Adrenal gland (tissue), 19 donors: ENCODE measurements at places on chromosomes 1 and 21.

DNA sequence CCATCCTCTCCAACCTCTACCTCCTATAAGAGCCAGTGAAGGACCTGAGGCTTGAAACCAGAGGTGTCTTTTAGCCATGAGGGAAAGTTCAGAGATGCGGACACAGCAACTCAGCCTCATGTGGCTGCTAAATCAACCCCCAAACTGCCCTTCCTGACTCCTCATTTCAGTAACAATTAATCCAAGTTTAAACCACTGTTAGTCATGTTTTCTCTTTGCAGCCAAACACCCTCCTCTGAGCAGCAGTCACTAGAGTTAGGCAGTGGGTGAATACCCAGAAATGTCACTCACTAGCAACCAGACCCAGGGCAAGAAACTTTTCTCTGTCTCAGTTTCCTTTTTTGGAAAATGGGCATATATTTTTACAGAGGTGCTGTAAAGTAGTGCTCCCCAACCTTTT is 71.2 kb downstream of the KCNJ15 start:
- H3K27me3 ChIP-seq = no peaks in the 10 kb centered on the region
- H3K36me3 ChIP-seq = no peaks in the 10 kb centered on the region
- no peak overlapping the region for H3K4me3 ChIP-seq
- H3K27ac ChIP-seq = no peak overlapping the region
- H3K4me1 ChIP-seq = no peaks in the 10 kb centered on the region
- DNase-seq = no peak

- H3K36me3 ChIP-seq = peaks cover 29% of the 10 kb centered on the region
- no peaks in the 10 kb centered on the region for H3K27me3 ChIP-seq
- no peak overlapping the region for H3K4me3 ChIP-seq
- peaks cover 42% of the 10 kb centered on the region for H3K4me1 ChIP-seq
- peak overlapping the region; percentile 29 for H3K27ac ChIP-seq
Observed at GRCh38 chr1:169115891-169116585, 9.5 kb downstream of the ATP1B1 start.

GRCh38 chr1:55816456-55817426 is 601.6 kb upstream of the USP24 start:
- H3K27me3 ChIP-seq = no peaks in the 10 kb centered on the region
- no peak overlapping the region for H3K4me3 ChIP-seq
- H3K27ac ChIP-seq = no peak overlapping the region
- no peaks in the 10 kb centered on the region for H3K36me3 ChIP-seq

DNA sequence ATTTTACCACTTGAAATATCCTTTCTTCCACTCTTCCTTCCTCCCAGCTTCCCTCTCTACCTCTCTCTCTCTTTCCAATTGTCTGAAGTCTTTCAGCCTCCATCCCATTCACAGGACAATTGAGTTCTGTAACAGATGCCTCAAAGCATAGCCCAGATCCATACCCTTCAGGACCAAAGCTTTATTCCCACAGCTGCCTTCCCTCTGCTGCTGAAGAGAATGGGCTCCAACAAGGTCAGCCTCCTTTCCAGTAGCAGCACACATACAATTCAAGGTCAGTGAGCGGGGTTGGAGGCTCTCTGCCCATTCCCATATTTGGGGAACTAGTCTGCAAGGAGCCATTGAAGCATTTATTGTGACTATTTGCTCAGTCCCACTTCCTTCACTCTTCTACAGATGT is 179.9 kb downstream of the DPYD start:
- H3K4me3 ChIP-seq = no peak overlapping the region
- H3K27ac ChIP-seq = no peak overlapping the region
- H3K36me3 ChIP-seq = no peaks in the 10 kb centered on the region
- no peaks in the 10 kb centered on the region for H3K4me1 ChIP-seq

DNA sequence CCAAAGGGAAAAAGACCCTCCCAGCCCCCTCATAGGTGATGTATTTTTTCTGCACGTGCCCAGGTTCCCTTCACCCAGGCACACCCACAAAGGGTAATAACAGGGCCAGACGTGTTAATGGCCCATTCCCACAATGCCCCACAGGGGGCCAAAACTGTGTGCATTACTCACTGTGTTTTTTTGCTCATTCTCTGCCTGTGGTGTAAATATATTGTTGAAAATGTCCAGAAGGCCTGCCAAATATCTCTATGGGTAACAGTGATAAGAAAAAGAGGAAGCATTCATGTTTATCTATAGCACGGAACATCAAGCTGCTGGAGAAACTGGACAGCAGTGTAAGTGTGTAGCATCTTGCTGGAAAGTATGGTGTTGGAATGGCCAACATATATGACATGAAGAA is 21.9 kb downstream of the RHEX start:
- peaks cover 12% of the 10 kb centered on the region for H3K27me3 ChIP-seq
- no peaks in the 10 kb centered on the region for H3K4me1 ChIP-seq
- H3K27ac ChIP-seq = no peak overlapping the region
- no peak overlapping the region for H3K4me3 ChIP-seq
- DNase-seq = no peak

- no peak overlapping the region for H3K4me3 ChIP-seq
- peaks cover 27% of the 10 kb centered on the region for H3K4me1 ChIP-seq
- peak overlapping the region; percentile 19 for H3K27ac ChIP-seq
- no peaks in the 10 kb centered on the region for H3K27me3 ChIP-seq
- H3K36me3 ChIP-seq = no peaks in the 10 kb centered on the region
Observed at GRCh38 chr1:204294357-204294756, 65.4 kb downstream of the PLEKHA6 start.

- peak overlapping the region; percentile 97 for H3K4me3 ChIP-seq
- H3K27ac ChIP-seq = peak overlapping the region; percentile 87
- no peaks in the 10 kb centered on the region for H3K27me3 ChIP-seq
- DNase-seq = no peak
Observed at GRCh38 chr1:180501865-180502360, 464 bp downstream of the ACBD6 start.

DNA sequence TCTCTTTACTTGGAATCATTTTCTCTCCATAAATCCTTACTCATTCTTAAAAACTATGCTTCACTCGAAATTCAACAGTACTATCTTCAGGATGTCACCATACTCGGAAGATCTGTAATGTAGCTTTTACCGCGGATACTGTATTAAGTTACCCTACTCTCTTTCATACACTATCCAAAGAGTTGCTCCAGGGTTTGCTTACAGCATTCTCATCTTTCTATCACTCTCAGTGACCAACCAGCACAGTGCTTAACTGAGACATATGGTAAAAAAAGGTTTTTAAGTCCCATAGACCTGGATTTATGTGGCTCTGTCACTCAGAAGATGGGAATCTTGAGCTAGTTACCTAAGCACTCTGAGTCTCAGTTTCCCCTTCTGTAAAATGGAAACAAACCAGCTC is 15.8 kb downstream of the GTF2B start:
- H3K36me3 ChIP-seq = no peaks in the 10 kb centered on the region
- H3K27me3 ChIP-seq = no peaks in the 10 kb centered on the region
- DNase-seq = no peak

- no peak for DNase-seq
- no peak overlapping the region for H3K27ac ChIP-seq
- no peak overlapping the region for H3K4me3 ChIP-seq
- H3K27me3 ChIP-seq = no peaks in the 10 kb centered on the region
Observed at GRCh38 chr1:59692591-59692990, 122.2 kb upstream of the HOOK1 start.

GRCh38 chr1:219031809-219032208 is 141.9 kb upstream of the LYPLAL1 start:
- H3K27ac ChIP-seq = no peak overlapping the region
- no peaks in the 10 kb centered on the region for H3K36me3 ChIP-seq
- DNase-seq = no peak
- no peak overlapping the region for H3K4me3 ChIP-seq

DNA sequence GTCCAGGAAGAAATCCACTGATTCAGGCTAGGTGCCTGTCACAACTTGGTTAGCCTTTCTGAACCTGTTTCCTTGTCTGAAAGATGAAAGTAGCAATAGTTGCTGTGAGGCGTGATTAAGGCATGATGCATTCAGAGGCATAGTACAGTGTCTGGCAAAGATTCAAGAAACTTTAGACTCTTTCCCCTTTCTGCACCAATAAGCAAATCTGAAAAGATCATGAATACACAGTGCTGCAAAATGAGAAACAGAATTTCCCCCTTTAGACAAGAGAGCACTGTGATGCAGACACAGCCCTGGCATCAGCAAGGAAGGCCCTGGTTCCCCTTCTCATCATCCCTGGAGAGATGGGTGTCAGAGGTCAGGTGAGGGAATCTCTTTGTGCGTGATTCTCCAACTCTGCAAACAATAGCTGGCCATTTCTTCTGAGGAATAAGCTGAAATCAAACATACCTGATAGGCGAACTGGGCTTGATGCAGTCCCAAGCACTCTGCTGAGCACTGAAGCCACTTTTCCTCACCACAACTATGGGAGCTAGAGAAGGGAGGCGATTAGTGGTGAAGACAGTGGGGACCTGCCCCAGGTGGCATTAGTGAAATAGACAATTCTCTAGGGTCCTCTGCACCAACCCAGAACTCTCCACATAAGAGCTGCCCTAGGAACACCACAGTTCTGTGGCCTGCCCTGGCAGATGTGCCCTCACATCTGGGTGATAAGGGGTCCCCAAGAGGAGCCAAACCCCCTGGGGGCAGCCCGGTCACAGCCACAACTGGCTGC is 41.7 kb downstream of the ITPKB start:
- H3K4me3 ChIP-seq = no peak overlapping the region
- no peak overlapping the region for H3K27ac ChIP-seq
- H3K4me1 ChIP-seq = peaks cover under 1% of the 10 kb centered on the region
- H3K36me3 ChIP-seq = no peaks in the 10 kb centered on the region
- no peaks in the 10 kb centered on the region for H3K27me3 ChIP-seq
- no peak for DNase-seq

GRCh38 chr1:227947676-227948492 is at the start of gene WNT9A:
Gene WNT9A (minus strand): TSS chr1:227947932. CDS start chr1:227947887, 45 bp downstream.
- no peaks in the 10 kb centered on the region for H3K27me3 ChIP-seq
- H3K4me3 ChIP-seq = peak within 1 kb of the TSS; percentile 9
- DNase-seq = peak; percentile 36
- H3K4me1 ChIP-seq = peaks cover 24% of the 10 kb centered on the region
- H3K27ac ChIP-seq = peak within 1 kb of the TSS; percentile 75

GRCh38 chr1:88774151-88774556 is 90.1 kb downstream of the PKN2 start:
- no peaks in the 10 kb centered on the region for H3K36me3 ChIP-seq
- no peak overlapping the region for H3K27ac ChIP-seq
- H3K4me1 ChIP-seq = no peaks in the 10 kb centered on the region
- H3K27me3 ChIP-seq = no peaks in the 10 kb centered on the region
- no peak overlapping the region for H3K4me3 ChIP-seq

DNA sequence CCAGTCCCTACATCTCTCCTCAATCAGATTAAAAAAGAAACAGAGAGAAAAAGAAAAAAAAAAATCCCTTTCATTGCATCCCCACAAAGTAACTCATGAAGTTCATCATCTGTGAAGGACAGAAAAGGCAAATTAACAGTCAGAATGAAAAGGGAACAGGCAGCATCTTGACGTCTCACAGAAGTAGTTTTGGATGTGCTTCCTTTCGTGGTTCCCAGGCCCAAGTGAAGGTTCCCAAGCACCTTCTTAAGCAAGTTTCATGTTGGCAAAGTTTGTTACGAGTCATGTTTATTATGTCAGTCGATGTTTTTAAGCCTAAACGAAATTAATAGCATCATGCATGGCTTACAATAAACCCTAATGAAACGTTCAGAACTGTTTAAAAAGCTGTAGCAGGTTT is 475.2 kb downstream of the SETD4 start:
- no peaks in the 10 kb centered on the region for H3K36me3 ChIP-seq
- H3K4me1 ChIP-seq = no peaks in the 10 kb centered on the region
- H3K27ac ChIP-seq = no peak overlapping the region
- no peak for DNase-seq
- H3K4me3 ChIP-seq = no peak overlapping the region

GRCh38 chr1:151593730-151594129 is 18.1 kb upstream of the SNX27 start:
- no peak overlapping the region for H3K4me3 ChIP-seq
- H3K36me3 ChIP-seq = no peaks in the 10 kb centered on the region
- H3K4me1 ChIP-seq = peaks cover 9% of the 10 kb centered on the region
- H3K27ac ChIP-seq = no peak overlapping the region
- DNase-seq = no peak
- no peaks in the 10 kb centered on the region for H3K27me3 ChIP-seq

GRCh38 chr1:116759636-116760035 is 5.4 kb downstream of the CD2 start:
- no peak overlapping the region for H3K4me3 ChIP-seq
- no peaks in the 10 kb centered on the region for H3K27me3 ChIP-seq
- no peak overlapping the region for H3K27ac ChIP-seq
- no peaks in the 10 kb centered on the region for H3K36me3 ChIP-seq

DNA sequence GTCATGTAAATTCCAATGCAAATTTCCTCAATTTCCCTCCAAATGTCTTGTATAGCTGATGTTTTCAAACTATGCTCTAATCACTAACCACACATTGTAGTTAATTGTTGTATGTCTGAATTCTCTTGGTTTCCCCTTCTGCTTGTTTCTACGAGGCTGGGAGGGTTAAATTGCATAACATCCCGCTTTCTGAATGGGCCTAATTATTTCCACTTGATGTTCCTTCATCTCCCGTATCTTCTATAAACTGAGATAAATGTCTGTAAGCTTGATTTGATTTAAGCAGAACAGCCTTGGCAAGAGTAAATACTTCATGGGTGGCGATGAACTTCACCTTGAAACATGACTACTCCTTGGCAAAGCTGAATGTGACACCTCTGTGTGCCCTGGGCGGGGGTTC is 72.2 kb downstream of the SERINC2 start:
- H3K36me3 ChIP-seq = no peaks in the 10 kb centered on the region
- H3K4me1 ChIP-seq = no peaks in the 10 kb centered on the region
- no peaks in the 10 kb centered on the region for H3K27me3 ChIP-seq
- H3K27ac ChIP-seq = no peak overlapping the region

- DNase-seq = no peak
- no peak overlapping the region for H3K4me3 ChIP-seq
- H3K36me3 ChIP-seq = no peaks in the 10 kb centered on the region
- no peaks in the 10 kb centered on the region for H3K27me3 ChIP-seq
- H3K4me1 ChIP-seq = no peaks in the 10 kb centered on the region
- H3K27ac ChIP-seq = no peak overlapping the region
Observed at GRCh38 chr21:31107871-31108270, 69.6 kb upstream of the KRTAP19-8 start.

DNA sequence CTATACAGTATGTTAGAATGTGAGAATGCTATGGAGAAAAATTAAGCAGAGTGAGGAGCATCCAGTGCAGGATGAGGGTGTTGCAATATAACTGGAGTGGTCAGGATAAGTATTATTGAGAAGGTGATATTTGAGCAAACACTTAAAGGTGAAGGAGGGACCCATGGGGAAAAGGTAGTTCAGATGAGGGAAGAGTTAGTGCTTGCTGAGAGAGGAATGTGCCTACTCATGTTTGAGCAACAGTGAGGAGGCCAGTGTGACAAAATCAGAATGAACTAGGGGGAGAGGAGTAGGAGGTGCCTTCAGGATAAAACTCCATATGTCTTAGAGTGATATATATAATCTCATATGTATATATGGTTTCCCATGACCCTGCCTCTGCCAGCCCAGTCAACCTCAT is 6.2 kb upstream of the TRIM45 start:
- no peaks in the 10 kb centered on the region for H3K27me3 ChIP-seq
- H3K36me3 ChIP-seq = no peaks in the 10 kb centered on the region
- no peaks in the 10 kb centered on the region for H3K4me1 ChIP-seq
